ENCODE measurements at places on chromosomes 4 and X. TPM values are rescaled to one million over a fixed set of nuclear protein-coding genes. Genes with fewer than 3 reads are reported as not detected.

CENPVL3 gene
- not detected for total RNA-seq

GAGE1 gene
- not detected for total RNA-seq

LRBA gene
- 53.2 TPM for total RNA-seq

CD38 gene
- not detected for total RNA-seq

TMEM150C gene
- 5.0 TPM for total RNA-seq

FHDC1 gene
- total RNA-seq = 1.4 TPM

SLC25A31 gene
- total RNA-seq = not detected

TMEM271 gene
- total RNA-seq = not detected

GRIA3 gene
- not detected for total RNA-seq

CT55 gene
- not detected for total RNA-seq

GAGE12E gene
- not detected for total RNA-seq

PLAC8 gene
- 23.0 TPM for total RNA-seq

GIMD1 gene
- not detected for total RNA-seq

AR gene
- total RNA-seq = 0.86 TPM

P2RY8 gene
- not detected for total RNA-seq

MAGEA11 gene
- not detected for total RNA-seq

PNCK gene
- not detected for total RNA-seq

KCNIP4 gene
- total RNA-seq = not detected

RNF150 gene
- 0.14 TPM for total RNA-seq

JAKMIP1 gene
- total RNA-seq = not detected

TRIM60 gene
- total RNA-seq = not detected

TLR10 gene
- not detected for total RNA-seq

MUC7 gene
- not detected for total RNA-seq

PAGE1 gene
- total RNA-seq = not detected

CXCL3 gene
- total RNA-seq = 4.3 TPM

MAGEE2 gene
- total RNA-seq = not detected

SH3RF1 gene
- total RNA-seq = 25.1 TPM

MAGEB17 gene
- total RNA-seq = not detected

NLRP2B gene
- not detected for total RNA-seq

BMX gene
- not detected for total RNA-seq

JADE1 gene
- 30.2 TPM for total RNA-seq

KLHL34 gene
- not detected for total RNA-seq

STIM2 gene
- 28.5 TPM for total RNA-seq

LONRF3 gene
- 0.84 TPM for total RNA-seq

C4orf17 gene
- not detected for total RNA-seq

KCND1 gene
- 0.88 TPM for total RNA-seq

LRP2BP gene
- 0.20 TPM for total RNA-seq

ENPEP gene
- total RNA-seq = 4.7 TPM

AMTN gene
- not detected for total RNA-seq

NPY2R gene
- total RNA-seq = not detected

CCNG2 gene
- 25.6 TPM for total RNA-seq

NDUFC1 gene
- total RNA-seq = 60.9 TPM

DDIT4L gene
- total RNA-seq = 4.7 TPM

CWH43 gene
- total RNA-seq = not detected

LAMTOR3 gene
- 33.6 TPM for total RNA-seq

ARHGAP36 gene
- total RNA-seq = not detected

GAB1 gene
- total RNA-seq = 46.9 TPM

KLHL5 gene
- total RNA-seq = 74.6 TPM

RNF128 gene
- 42.4 TPM for total RNA-seq

LDOC1 gene
- total RNA-seq = not detected

CT45A6 gene
- total RNA-seq = not detected

MAGEB2 gene
- total RNA-seq = not detected

FGA gene
- 61.7 TPM for total RNA-seq
